ENCODE measurements at places on chromosomes 12 and 14. TPM values are rescaled to one million over a fixed set of nuclear protein-coding genes. Genes with fewer than 3 reads are reported as not detected.

The GALNT9 gene
- 5.5 TPM for total RNA-seq

The AKAP3 gene
- total RNA-seq, result not detected

The KRT77 gene
- not detected for total RNA-seq

The MLF2 gene
- total RNA-seq, result 178 TPM

The TMPRSS12 gene
- total RNA-seq, result not detected

The FGF23 gene
- total RNA-seq, result not detected

The RNASE4 gene
- 2.3 TPM for total RNA-seq

The PDE3A gene
- 0.03 TPM for total RNA-seq

The CACNA1C gene
- total RNA-seq, result 1.4 TPM

The TBC1D30 gene
- 0.20 TPM for total RNA-seq

The SLC39A2 gene
- not detected for total RNA-seq

The CCDC175 gene
- not detected for total RNA-seq

The CLBA1 gene
- 10.8 TPM for total RNA-seq

The ENTPD5 gene
- 1.2 TPM for total RNA-seq

The CMTM5 gene
- not detected for total RNA-seq

The FLVCR2 gene
- total RNA-seq, result 0.43 TPM

The ATP5F1B gene
- total RNA-seq, result 245 TPM

The OAS1 gene
- total RNA-seq, result 7.8 TPM

The AHNAK2 gene
- 31.3 TPM for total RNA-seq

The GOLT1B gene
- total RNA-seq, result 97.8 TPM

The REP15 gene
- total RNA-seq, result 1.2 TPM

The BMAL2 gene
- total RNA-seq, result 17.4 TPM

The SLC6A12 gene
- not detected for total RNA-seq

The MTRFR gene
- total RNA-seq, result 17.6 TPM

The ANAPC5 gene
- 273 TPM for total RNA-seq

The ZNF384 gene
- 9.3 TPM for total RNA-seq

The SDS gene
- total RNA-seq, result not detected

The JKAMP gene
- 47.3 TPM for total RNA-seq

The RD3L gene
- total RNA-seq, result not detected

The RHEBL1 gene
- total RNA-seq, result 0.16 TPM
